Natural killer cell treated with Interleukin-12 subunit alpha and Interleukin-12 subunit beta and Interleukin-15 and Interleukin-18, amount 100 ng/mL, for 72 hours (primary cell): ENCODE measurements at places on chromosomes 2 and 18. TPM values are rescaled to one million over a fixed set of nuclear protein-coding genes. Genes with fewer than 3 reads are reported as not detected.

- no peaks in the 10 kb centered on the region for H3K36me3 ChIP-seq
- no peak for DNase-seq
- peaks cover 9% of the 10 kb centered on the region for H3K4me1 ChIP-seq
- H3K4me3 ChIP-seq, result no peak overlapping the region
These were observed 26.3 kb downstream of the ITM2C start for GRCh38 chr2:230891064-230891463.

DNA sequence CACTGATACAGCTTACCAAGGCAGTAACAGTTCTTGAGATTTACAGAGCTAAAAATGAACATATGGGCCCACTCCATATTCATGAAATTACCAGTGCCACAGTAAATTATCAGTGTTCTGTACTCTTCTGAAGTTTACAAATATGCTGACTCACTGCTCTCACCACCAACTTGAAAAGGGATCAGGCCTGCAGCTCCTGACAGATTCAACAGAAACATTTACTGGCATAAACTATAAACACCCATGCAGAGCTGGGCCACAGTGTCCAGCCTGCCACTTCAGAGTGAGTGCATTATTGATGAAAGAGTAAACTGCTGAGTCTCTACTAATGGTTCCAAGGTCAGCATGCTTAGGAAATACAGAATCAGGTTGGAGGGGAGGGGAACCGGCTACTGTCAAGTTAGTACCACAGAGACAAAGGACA, 83.1 kb downstream of the FARSB start:
- no peaks in the 10 kb centered on the region for H3K27me3 ChIP-seq
- no peak for DNase-seq
- no peak overlapping the region for H3K4me3 ChIP-seq
- H3K36me3 ChIP-seq, result peaks cover 21% of the 10 kb centered on the region

The LYG1 gene
- 3.0 TPM for total RNA-seq

- no peaks in the 10 kb centered on the region for H3K36me3 ChIP-seq
- H3K4me3 ChIP-seq, result no peak overlapping the region
- H3K27me3 ChIP-seq, result peaks cover 3% of the 10 kb centered on the region
- H3K27ac ChIP-seq, result no peak overlapping the region
These were observed 373.6 kb downstream of the DCDC2C start for GRCh38 chr2:4077017-4077416.

DNA sequence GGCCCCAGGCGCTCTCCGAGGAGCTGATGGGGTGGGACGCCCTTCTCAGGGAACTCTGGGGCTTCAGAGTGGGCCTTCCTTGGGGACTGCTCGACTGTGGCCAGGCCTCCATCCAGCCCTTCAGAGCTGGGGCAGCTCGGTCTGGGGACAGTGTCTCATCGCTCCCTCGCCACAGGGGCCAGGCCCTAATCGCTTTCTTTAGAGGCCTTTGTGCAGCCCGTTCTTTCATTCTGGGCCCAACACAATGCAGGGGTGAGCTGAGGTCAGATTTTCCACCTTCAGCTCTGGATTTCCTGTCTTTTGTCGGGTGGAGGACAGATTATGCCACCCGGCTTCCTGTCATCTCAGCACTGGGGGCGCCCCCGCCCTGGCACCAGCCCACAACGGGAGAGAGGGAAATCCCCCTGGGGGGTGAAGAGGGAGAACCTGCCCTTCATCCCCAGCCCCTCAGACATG, 25.2 kb downstream of the MYCN start:
- peak overlapping the region; percentile 83 for H3K27ac ChIP-seq
- H3K36me3 ChIP-seq, result peaks cover 1% of the 10 kb centered on the region
- H3K4me3 ChIP-seq, result peak overlapping the region; percentile 20
- peaks cover 30% of the 10 kb centered on the region for H3K4me1 ChIP-seq
- DNase-seq, result peak; percentile 79
